ENCODE measurements at places on chromosomes 16 and 17.

DNA sequence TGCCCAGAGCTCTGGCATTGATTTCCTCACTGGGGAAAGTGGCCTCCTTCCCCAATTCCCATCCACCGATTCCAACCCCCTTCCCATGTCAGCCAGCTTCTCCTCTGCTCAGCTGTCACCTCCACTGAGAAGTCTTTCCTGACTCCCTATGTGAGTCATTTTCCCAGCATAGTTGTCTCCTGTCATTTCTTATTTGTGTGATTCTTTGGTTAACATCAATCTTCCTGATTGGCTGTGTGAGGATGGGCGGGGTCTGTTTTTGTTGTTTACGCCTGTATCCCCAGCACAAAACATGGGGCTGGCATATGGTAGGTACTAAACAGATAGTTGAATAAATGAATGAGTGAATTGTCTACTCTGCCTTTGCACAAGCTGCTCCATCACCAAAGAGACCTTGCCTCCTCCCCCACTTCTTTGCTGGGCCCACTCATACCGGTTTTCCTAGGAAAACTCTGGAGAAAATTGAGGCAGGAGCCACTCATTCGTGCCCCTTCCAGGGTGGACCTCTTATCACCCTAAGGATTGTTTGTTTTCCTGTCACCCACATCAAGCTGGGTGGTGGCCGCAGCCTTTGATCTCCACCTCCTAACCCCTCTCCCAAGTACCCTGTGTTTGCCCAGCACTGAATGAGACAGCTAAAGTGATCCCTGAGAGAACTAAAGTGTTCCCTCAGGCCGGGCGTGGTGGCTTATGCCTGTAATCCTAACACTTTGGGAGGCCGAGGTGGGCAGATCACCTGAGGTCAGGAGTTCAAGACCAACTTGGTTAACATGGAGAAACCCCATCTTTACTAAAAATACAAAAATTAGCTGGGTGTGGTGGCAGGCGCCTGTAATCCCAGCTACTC is 1.2 kb upstream of the GRB7 start:
- no peak for DNase-seq

GRCh38 chr16:59684911-59685310 is 950.8 kb upstream of the GOT2 start:
- no peak for DNase-seq

GRCh38 chr16:3854750-3855541 is 25.6 kb downstream of the CREBBP start:
- DNase-seq, result no peak

- DNase-seq, result no peak
Measured at GRCh38 chr16:76941113-76941512, 249.9 kb upstream of the MON1B start.

- DNase-seq, result no peak
Measured at GRCh38 chr16:12132850-12133440, 156.4 kb downstream of the SNX29 start.
